ENCODE measurements at places on chromosomes 4 and X. TPM values are rescaled to one million over a fixed set of nuclear protein-coding genes. Genes with fewer than 3 reads are reported as not detected.

DNA sequence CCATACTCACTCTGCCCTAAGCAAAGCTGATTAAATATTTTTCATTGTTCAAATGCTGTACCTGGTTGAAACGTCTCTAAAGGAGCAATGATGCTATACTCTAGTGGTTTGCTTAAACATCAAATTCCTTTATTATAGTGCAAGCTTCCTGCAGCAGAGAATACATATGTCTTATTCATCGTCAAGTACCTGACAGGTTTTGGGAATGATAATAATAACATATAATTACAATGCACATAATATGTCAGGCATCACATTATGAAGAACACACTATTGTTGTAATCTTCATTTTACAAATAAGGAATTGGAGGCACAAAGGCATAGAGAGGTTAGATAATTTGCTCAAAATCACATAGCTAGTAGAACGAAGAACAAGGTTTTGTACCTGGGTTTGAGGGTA lies 151.6 kb downstream of the GRIA2 start:
- H3K4me3 ChIP-seq = no peak overlapping the region
- H3K27ac ChIP-seq = no peak overlapping the region
- H3K27me3 ChIP-seq = no peaks in the 10 kb centered on the region
- no peaks in the 10 kb centered on the region for H3K4me1 ChIP-seq

- DNase-seq = no peak
- peaks cover 26% of the 10 kb centered on the region for H3K4me1 ChIP-seq
- H3K27me3 ChIP-seq = no peaks in the 10 kb centered on the region
- no peak overlapping the region for H3K27ac ChIP-seq
- no peaks in the 10 kb centered on the region for H3K36me3 ChIP-seq
Measured at GRCh38 chr4:140753329-140753728, 2.9 kb downstream of the TBC1D9 start.

GRCh38 chr4:56690393-56690792 lies 9.3 kb upstream of the HOPX start:
- H3K27me3 ChIP-seq = no peaks in the 10 kb centered on the region
- no peak overlapping the region for H3K27ac ChIP-seq
- no peaks in the 10 kb centered on the region for H3K4me1 ChIP-seq
- no peak for DNase-seq
- no peak overlapping the region for H3K4me3 ChIP-seq

DNA sequence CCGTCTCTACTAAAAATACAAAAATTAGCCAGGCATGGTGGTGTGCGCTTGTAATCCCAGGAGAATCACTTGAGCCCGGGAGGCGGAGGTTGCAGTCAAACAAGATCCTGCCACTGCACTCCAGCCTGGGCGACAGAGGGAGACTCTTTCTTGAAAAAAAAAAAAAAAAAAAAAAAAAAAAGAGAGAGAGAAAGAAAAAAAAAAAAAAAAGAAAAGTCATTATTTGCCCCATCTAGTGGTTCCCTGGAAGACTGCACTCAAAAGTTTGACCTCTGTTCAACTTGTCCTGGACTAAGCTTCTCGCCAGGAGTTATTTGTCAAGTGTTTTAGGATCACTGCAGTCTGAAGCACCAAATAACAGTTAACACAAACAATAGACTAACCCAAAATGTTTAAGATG lies 45.3 kb upstream of the KCTD8 start:
- H3K27me3 ChIP-seq = peaks cover 2% of the 10 kb centered on the region
- H3K27ac ChIP-seq = no peak overlapping the region
- H3K4me1 ChIP-seq = no peaks in the 10 kb centered on the region
- no peak for DNase-seq

GRCh38 chr4:76550966-76551780 lies 116.1 kb downstream of the SHROOM3 start:
- peak; percentile 53 for DNase-seq
- H3K4me1 ChIP-seq = peaks cover 38% of the 10 kb centered on the region
- no peaks in the 10 kb centered on the region for H3K27me3 ChIP-seq
- no peak overlapping the region for H3K4me3 ChIP-seq

GRCh38 chr4:150136036-150136435 lies 57.8 kb downstream of the DCLK2 start:
- H3K27me3 ChIP-seq = no peaks in the 10 kb centered on the region
- H3K4me3 ChIP-seq = no peak overlapping the region
- H3K36me3 ChIP-seq = no peaks in the 10 kb centered on the region
- peaks cover 45% of the 10 kb centered on the region for H3K4me1 ChIP-seq
- DNase-seq = no peak
- no peak overlapping the region for H3K27ac ChIP-seq

GRCh38 chrX:12329476-12329875 lies 191.2 kb downstream of the FRMPD4 start:
- no peaks in the 10 kb centered on the region for H3K4me1 ChIP-seq
- no peak overlapping the region for H3K4me3 ChIP-seq
- no peak overlapping the region for H3K27ac ChIP-seq
- DNase-seq = no peak
- no peaks in the 10 kb centered on the region for H3K36me3 ChIP-seq

DNA sequence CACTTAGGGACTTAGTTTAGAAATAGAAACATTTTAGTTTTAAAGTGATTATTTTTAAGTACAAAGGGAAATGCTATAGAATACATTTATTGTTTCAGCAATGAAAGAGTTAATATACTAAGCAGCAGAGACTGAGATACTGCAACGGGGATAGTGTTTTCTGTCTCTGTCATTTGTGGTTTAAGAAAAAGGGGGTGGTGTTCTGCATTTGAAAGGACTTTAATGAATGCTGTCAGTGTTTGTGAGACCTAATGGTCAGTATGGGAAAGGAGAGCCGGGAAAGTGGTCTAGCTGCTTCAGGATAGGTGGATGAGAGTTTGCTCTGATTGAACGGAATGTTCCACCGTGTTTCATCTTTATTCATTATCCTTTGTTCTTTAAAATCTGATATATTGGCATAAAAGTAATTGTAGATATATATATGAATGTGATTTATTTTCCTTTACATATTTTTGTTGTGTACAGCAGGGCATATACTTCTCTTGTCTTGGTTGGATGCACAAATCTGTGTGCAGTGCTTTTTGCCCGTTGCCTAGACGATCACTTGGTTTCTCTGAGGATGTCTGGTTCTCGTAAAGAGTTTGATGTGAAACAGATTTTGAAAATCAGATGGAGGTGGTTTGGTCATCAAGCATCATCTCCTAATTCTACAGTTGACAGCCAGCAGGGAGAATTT lies at the start of gene KLHL5:
Gene KLHL5 (plus strand): TSS at position 139 of the 676 bp plus-strand sequence. CDS start 421 bp downstream, at position 560.
- H3K4me3 ChIP-seq = no peak within 1 kb of the TSS
- peaks cover 25% of the 10 kb centered on the region for H3K4me1 ChIP-seq
- no peak within 1 kb of the TSS for H3K27ac ChIP-seq
- no peak for DNase-seq

DNA sequence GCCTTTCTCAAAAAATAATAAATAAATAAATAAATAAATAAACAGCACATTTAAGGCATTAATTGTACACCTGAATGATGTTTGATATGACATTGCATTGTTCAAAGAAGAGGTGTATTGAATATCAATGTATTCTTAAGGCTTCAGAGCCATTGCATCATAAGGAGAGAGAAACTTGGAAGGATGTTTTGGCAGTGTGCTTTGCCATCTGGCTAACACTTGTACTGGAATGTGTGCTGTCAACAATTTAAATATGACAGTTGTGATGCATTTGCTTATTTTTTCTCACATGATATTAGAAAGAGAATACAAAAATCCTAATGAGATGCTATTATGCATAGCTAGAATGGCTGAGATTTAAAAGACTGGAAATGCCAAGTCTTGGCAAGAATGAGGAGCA lies 67.8 kb downstream of the FAM133A start:
- no peaks in the 10 kb centered on the region for H3K27me3 ChIP-seq
- DNase-seq = no peak
- no peaks in the 10 kb centered on the region for H3K36me3 ChIP-seq
- no peak overlapping the region for H3K27ac ChIP-seq

- H3K27me3 ChIP-seq = no peaks in the 10 kb centered on the region
- DNase-seq = no peak
- H3K27ac ChIP-seq = peak overlapping the region; percentile 55
- no peaks in the 10 kb centered on the region for H3K36me3 ChIP-seq
- H3K4me3 ChIP-seq = no peak overlapping the region
- peaks cover 72% of the 10 kb centered on the region for H3K4me1 ChIP-seq
Measured at GRCh38 chr4:113447061-113447460, 314.5 kb downstream of the CAMK2D start.

DNA sequence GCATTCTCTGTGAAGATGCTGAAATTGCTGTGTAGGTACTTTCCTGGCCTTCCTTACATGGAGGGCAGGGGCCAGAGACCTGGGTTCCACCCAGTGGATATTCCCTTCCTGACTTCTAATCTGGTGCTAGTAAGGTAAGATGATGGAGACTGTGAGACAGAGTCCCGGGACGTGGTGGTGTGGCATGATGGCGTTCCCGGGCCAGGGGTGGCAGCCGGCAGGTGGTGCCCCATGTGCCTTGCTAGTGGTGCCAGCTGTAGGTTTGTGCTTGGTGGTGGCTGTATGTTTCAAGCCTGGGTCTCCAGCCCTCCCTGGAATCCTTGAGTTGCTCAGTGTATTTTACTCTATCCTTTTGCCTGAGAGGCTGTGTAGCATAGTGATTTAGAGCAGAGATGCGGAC lies 10.9 kb downstream of the STOX2 start:
- H3K4me1 ChIP-seq = no peaks in the 10 kb centered on the region
- DNase-seq = no peak
- H3K27me3 ChIP-seq = no peaks in the 10 kb centered on the region
- no peak overlapping the region for H3K27ac ChIP-seq
- no peak overlapping the region for H3K4me3 ChIP-seq
- no peaks in the 10 kb centered on the region for H3K36me3 ChIP-seq

- no peaks in the 10 kb centered on the region for H3K27me3 ChIP-seq
- no peak for DNase-seq
- H3K4me1 ChIP-seq = no peaks in the 10 kb centered on the region
Measured at GRCh38 chr4:71932941-71933340, 98.9 kb upstream of the NPFFR2 start.

- H3K36me3 ChIP-seq = no peaks in the 10 kb centered on the region
- DNase-seq = no peak
- H3K4me1 ChIP-seq = no peaks in the 10 kb centered on the region
- H3K27ac ChIP-seq = no peak overlapping the region
Measured at GRCh38 chr4:40199999-40200874, 3.4 kb downstream of the RHOH start.

GRCh38 chr4:1015179-1015578 lies 3.8 kb downstream of the FGFRL1 start:
- H3K4me3 ChIP-seq = no peak overlapping the region
- no peak overlapping the region for H3K27ac ChIP-seq
- H3K36me3 ChIP-seq = no peaks in the 10 kb centered on the region
- H3K4me1 ChIP-seq = peaks cover 27% of the 10 kb centered on the region
- no peak for DNase-seq

GRCh38 chr4:91099666-91100065 lies 972.5 kb downstream of the CCSER1 start:
- no peaks in the 10 kb centered on the region for H3K27me3 ChIP-seq
- H3K4me1 ChIP-seq = no peaks in the 10 kb centered on the region
- no peaks in the 10 kb centered on the region for H3K36me3 ChIP-seq

- no peak for DNase-seq
- H3K4me3 ChIP-seq = no peak overlapping the region
- H3K27me3 ChIP-seq = no peaks in the 10 kb centered on the region
- H3K4me1 ChIP-seq = no peaks in the 10 kb centered on the region
- H3K36me3 ChIP-seq = no peaks in the 10 kb centered on the region
Measured at GRCh38 chr4:99960648-99961047, 10.6 kb upstream of the H2AZ1 start.

GRCh38 chrX:133980406-133980805 lies 5.0 kb downstream of the GPC3 start:
- no peak overlapping the region for H3K4me3 ChIP-seq
- no peaks in the 10 kb centered on the region for H3K4me1 ChIP-seq
- no peaks in the 10 kb centered on the region for H3K27me3 ChIP-seq
- no peak for DNase-seq
- H3K27ac ChIP-seq = no peak overlapping the region
- no peaks in the 10 kb centered on the region for H3K36me3 ChIP-seq

DIAPH2 gene
- total RNA-seq = 53.8 TPM

RHOXF1 gene
- total RNA-seq = not detected

WNK3 gene
- 1.7 TPM for total RNA-seq

UGT2B10 gene
- not detected for total RNA-seq

DKK2 gene
- 0.52 TPM for total RNA-seq

AKAP4 gene
- total RNA-seq = not detected

GEMIN8 gene
- 31.0 TPM for total RNA-seq
